Progenitor cell of endocrine pancreas (in vitro differentiated cells): ENCODE measurements at places on chromosomes 1 and 21. TPM values are rescaled to one million over a fixed set of nuclear protein-coding genes. Genes with fewer than 3 reads are reported as not detected.

DNA sequence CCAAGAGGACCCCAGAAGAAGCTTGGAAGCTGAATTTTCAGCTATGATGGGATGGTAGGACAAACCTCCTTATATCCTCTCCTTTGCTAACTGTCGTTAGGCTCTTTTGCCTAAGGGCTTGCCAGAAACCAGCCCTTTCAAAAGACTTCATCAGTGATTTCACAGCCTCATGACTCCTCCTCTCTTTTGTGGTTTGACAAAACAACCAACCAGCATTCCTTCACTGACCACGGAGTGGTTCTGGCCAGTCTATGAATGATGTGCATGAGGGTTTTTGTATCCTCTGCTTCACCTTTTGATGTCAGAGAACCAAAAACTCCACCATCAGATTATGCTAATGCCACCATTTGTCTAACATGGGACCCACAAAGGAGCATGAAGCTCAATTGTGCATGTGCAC, 116.9 kb upstream of the COA6 start:
- H3K27me3 ChIP-seq = peaks cover 5% of the 10 kb centered on the region
- no peak overlapping the region for H3K4me3 ChIP-seq
- no peak overlapping the region for H3K27ac ChIP-seq
- DNase-seq = no peak

DNA sequence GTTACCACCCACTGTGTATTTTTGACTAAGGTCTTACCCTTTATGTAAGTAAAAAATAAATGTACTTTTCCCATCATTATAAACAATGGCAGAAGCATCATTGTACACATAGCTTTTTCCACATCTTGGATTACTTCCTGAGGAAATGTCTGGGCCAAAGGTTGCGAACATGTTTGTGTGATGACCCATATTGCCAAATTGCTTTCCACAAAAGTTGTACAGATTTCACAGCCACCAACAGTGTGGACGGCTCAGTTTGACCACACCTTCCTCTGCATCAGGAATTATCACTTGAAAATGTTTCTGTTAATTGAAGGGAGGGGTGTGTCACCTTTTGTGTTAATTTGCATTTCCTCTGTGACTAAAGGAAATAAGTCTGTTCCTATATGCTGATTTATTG, 25.7 kb downstream of the AKNAD1 start:
- no peak overlapping the region for H3K4me3 ChIP-seq
- no peak overlapping the region for H3K27ac ChIP-seq
- DNase-seq = no peak
- no peaks in the 10 kb centered on the region for H3K4me1 ChIP-seq
- H3K36me3 ChIP-seq = no peaks in the 10 kb centered on the region

- no peaks in the 10 kb centered on the region for H3K27me3 ChIP-seq
- H3K36me3 ChIP-seq = no peaks in the 10 kb centered on the region
- H3K4me1 ChIP-seq = peaks cover 55% of the 10 kb centered on the region
- peak overlapping the region; percentile 68 for H3K4me3 ChIP-seq
- peak; percentile 77 for DNase-seq
- H3K27ac ChIP-seq = peak overlapping the region; percentile 99
These were observed 63.2 kb upstream of the TMEM51 start for GRCh38 chr1:15090373-15090772.

GRCh38 chr1:29912425-29912824, 676.1 kb downstream of the PTPRU start:
- H3K27me3 ChIP-seq = peaks cover 6% of the 10 kb centered on the region
- no peak overlapping the region for H3K4me3 ChIP-seq
- H3K4me1 ChIP-seq = no peaks in the 10 kb centered on the region
- no peak for DNase-seq

GRCh38 chr1:216071262-216071661, 352.0 kb downstream of the USH2A start:
- no peaks in the 10 kb centered on the region for H3K36me3 ChIP-seq
- no peaks in the 10 kb centered on the region for H3K27me3 ChIP-seq
- no peak for DNase-seq
- peaks cover 13% of the 10 kb centered on the region for H3K4me1 ChIP-seq
- H3K27ac ChIP-seq = no peak overlapping the region

DNA sequence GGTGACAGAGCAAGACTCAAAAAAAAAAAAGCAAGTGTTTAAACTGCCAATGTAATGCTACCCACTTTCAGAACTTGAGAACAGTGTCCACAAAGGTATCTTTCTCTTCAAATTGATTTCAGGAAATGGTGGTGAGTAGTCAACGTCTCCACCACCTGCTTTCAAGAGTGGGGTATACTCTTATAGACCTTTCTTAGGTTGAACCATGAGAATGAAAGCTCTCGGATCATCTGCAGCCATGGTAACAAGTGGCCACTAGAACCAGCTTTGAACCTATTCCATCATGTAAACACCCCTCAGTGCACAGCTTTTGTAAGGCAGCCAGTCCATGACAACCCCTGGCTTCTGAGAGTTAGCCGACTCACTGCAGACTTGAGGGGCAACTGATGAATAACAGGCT, 107.4 kb downstream of the NTPCR start:
- peaks cover 14% of the 10 kb centered on the region for H3K4me1 ChIP-seq
- no peaks in the 10 kb centered on the region for H3K27me3 ChIP-seq
- no peak for DNase-seq
- H3K27ac ChIP-seq = no peak overlapping the region
- no peak overlapping the region for H3K4me3 ChIP-seq

DNA sequence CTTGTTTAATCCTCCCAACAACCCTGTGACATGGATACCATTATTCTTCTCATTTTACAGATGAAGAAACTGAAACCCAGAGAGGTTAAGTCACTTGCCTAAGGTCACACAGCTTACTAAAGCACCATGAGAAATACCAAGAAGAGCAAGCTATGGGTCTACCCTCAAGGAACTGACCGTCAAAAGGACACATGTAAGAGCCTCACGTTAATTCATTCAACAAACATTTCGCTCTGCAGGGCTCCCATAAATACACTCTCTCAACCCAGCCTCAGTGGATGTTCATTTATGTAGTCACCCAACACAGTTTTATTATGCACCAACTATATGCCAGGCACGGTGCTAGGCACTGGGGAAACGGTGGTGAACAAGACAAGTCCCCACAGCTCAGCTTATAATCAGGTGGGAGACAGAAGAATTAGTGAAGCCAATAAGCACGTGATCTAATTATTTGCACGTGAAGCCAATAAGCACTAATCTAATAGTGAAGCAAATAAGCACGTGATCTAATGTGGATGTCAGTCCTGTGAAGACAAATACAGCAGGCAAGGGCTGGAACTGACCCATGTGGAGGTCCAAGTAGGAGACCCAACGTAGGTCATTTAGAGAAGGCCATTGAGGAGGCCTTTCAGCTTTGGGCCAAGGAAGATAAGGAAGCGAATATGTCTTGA, 52.1 kb upstream of the ZBTB40 start:
- no peak for DNase-seq
- peaks cover 68% of the 10 kb centered on the region for H3K27me3 ChIP-seq
- H3K27ac ChIP-seq = no peak overlapping the region
- H3K36me3 ChIP-seq = no peaks in the 10 kb centered on the region
- no peak overlapping the region for H3K4me3 ChIP-seq
- H3K4me1 ChIP-seq = no peaks in the 10 kb centered on the region

DNA sequence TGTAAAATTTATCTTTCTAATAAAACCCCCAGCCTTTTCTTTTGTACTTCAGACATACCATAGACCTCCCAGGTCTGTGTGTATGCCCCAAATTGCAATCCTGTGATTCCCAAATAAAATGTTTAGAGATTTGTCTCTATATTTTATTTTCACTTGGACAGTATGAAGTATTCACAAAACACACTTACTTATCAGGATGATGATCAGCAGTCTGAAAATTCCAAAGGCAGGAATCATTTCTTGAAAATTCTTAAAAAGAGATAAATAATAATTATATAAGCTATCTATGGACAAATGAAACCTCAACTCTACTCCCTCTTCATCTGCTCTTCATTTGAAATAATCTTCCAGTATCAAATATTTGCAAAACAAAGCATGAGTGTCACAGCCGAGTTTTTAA, 11.6 kb upstream of the GJA9 start:
- no peak overlapping the region for H3K27ac ChIP-seq
- no peak overlapping the region for H3K4me3 ChIP-seq
- H3K36me3 ChIP-seq = no peaks in the 10 kb centered on the region
- peaks cover 3% of the 10 kb centered on the region for H3K4me1 ChIP-seq
- no peaks in the 10 kb centered on the region for H3K27me3 ChIP-seq

TMEM81 gene
- 4.8 and 5.1 TPM in 2 replicates for total RNA-seq

IFI44 gene
- total RNA-seq = not detected in 2 replicates

OR2T29 gene
- not detected in 2 replicates for total RNA-seq

DIRAS3 gene
- total RNA-seq = 5.9 and 7.4 TPM in 2 replicates
